ENCODE measurements at places on chromosomes 6 and 20.
A peak's percentile ranks its signal among the peaks of the same experiment; 100 is the strongest.

GRCh38 chr6:162773996-162774395, 46.2 kb downstream of the PACRG start:
- DNase-seq = no peak

DNA sequence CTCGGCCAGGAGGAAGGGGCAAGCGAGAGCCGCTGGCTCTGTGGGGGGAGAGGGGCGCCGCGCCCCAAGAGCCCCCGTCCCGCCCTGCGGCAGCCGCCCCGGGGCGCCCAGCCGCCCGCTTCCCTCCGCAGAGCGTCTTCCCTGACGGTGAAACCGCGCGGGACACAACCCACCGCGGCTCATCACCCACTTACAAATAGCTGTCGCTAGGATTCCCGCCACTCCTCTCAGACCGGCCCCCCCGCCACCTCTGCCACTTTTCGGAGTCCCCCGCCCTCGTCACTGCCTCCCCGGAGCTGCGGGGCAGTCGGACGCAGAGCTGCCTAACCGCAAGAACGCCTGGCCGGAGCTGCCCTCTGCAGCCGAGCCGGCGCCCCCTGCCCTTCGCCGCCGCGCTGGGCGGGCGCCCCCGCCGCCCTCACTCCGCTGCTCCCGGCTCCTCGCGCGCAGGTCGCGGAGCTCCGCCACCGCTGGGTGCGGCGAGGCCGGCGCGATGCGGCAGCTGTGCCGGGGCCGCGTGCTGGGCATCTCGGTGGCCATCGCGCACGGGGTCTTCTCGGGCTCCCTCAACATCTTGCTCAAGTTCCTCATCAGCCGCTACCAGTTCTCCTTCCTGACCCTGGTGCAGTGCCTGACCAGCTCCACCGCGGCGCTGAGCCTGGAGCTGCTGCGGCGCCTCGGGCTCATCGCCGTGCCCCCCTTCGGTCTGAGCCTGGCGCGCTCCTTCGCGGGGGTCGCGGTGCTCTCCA, at the start of gene SLC35D3:
TSS of gene SLC35D3 (plus strand) at position 366 of the 749 bp plus-strand sequence. CDS start at position 494, 128 bp downstream.
- DNase-seq = peak; percentile 77

GRCh38 chr6:169215201-169215681, 38.4 kb downstream of the THBS2 start:
- DNase-seq = peak; percentile 43

- no peak for DNase-seq
These were observed 17.3 kb downstream of the APCDD1L start for GRCh38 chr20:58497724-58498469.

- DNase-seq = no peak
These were observed 519 bp downstream of the CBLN4 start for GRCh38 chr20:56004611-56005388.

DNA sequence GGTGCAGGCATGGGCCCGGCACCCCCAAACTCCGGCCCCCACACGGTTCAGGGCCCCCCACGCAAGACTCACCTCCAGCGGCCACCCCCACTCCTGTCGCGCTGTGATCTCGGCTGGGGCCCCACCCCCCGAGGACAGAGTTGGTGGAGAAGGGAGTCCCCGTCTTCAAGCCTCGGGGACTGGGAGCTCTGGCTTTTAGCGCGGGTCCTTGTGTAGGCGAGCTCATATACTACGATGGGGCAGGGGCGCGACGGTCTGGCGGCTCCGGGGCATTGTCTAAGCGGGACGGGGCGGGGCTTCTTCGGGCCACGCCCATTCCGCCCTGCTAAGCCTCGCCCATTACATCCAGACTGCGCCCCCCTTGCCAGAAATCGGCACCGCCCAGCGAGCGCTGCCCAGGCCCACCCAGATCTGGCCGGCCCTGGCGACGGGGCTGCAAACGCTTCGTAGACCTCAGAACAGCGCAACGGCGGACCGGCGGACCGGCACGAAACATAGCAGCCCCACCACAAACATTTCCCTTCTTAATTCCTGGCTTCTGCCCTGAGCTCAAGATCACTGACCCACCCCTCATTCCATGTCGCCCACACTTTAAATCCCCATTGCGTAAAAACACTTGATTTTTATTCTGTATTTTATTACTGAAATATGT, 1.0 kb upstream of the DDAH2 start:
- DNase-seq = peak; percentile 84

DNA sequence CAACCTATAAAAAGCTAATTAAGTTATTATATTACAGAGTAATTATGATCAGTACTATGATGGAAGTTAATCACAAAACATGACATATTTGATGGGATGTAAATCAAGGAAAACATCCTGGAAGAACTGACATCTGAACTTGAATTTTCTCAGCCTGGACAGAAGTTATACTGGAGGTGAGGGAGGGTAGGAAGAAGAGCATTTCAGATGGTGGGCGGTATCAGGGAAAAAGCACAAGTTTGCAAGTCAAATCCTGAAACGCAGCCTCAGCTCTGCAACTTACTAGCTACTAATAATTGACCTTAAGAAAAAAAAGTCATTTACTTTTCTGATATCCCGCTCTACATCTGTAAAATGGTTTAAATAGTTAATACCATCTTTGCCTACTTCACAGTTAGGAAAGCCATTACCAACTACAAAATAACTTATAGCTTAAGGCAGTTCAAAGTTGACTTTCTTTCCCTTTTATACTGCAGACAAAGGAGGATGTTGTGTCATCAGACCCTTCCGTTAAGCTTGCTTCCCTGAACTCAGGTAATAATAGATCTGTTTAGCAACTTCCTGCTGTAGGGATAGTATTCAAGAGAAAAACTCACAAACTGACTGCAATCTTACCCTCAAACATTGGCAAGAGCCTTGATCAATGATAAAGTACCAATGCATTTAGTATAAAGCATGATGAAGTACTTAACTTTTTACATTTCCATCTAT, 21.0 kb downstream of the NOL7 start:
- DNase-seq = no peak

DNA sequence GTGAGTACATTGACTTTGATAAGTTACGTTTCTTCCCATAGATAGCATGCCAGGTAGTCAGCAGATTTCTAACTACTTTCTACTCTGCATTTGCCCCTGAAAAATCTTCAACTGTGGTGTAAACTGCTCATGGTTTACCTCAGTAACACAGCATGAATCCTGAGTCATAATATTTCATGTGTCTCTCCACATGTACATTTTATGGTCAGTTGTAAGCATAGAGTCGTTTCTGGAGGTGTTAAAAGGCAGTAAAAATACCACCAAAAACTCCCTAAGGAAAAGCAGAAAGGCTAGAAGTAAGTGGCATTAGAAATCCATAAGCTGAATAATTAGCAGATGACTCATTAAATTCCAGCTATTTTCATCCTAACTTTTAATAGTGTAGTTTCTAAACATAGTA, 4.1 kb upstream of the GPR63 start:
- DNase-seq = no peak

DNA sequence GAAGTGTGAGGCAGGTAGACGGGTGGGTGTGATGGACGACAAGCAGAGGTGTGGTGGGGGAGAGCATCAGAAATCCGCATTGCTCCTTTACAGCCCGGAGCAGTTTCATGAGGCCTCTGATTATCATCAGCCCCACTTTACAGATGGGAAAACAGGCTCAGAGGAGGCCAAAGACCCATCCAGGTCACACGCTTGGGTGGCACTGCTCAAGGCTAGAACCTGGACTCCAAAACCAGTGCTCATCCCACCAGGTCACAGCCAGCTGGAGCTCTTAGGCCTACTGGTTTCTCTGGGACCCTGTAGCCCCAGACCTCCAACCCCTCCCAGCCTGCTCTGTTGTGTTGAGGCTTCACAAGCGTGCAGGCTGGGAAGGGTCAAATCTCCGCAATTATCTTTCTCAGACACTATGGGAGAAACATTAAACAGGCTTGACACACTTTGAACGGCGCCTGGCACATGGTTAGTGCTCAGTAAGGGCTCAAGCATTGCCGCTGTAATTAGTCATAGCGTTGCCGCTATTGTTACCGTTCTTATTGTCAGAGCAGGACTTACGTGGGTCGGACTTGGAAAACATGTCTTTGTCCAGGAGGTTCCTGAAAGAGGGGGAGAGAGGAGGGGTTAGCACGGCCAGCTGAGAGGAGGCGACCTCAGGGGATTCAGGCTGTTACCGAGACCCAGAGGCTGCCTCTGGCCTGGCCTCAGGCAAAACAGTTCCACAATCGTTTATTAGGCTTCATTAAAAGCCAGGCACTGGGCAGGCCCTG, 16.6 kb downstream of the CPNE5 start:
- DNase-seq = no peak

- DNase-seq = peak; percentile 79
These were observed 43.6 kb downstream of the C6orf15 start for GRCh38 chr6:31068669-31069340.

DNA sequence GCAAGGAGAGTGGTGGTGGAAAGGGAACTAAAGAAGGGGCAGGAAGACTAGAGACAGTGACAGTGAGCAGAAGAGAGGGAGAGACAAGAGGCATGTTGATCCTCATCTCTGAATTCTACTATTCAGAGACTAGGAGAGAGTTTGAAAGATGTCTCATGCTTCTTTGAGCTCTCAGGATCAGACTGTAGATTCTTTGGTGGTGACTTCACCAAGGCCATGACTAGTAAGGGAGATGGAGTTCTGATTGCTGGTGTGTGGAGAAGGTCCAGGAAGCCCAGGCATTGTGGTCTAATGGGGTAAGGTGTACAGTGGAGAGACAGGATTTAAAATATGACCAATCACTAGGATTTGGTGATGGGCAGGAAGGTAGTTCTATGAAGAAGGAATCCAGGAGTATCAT, 713 bp downstream of the WFDC9 start:
- no peak for DNase-seq

GRCh38 chr6:170444056-170444591, 109.0 kb downstream of the PSMB1 start:
- DNase-seq = no peak

- DNase-seq = no peak
These were observed 207.5 kb downstream of the ZNF217 start for GRCh38 chr20:53385941-53386767.

- no peak for DNase-seq
These were observed 355.9 kb downstream of the BTBD9 start for GRCh38 chr6:38283734-38284362.

GRCh38 chr6:7568021-7568420, 22.0 kb upstream of the SNRNP48 start:
- no peak for DNase-seq

DNA sequence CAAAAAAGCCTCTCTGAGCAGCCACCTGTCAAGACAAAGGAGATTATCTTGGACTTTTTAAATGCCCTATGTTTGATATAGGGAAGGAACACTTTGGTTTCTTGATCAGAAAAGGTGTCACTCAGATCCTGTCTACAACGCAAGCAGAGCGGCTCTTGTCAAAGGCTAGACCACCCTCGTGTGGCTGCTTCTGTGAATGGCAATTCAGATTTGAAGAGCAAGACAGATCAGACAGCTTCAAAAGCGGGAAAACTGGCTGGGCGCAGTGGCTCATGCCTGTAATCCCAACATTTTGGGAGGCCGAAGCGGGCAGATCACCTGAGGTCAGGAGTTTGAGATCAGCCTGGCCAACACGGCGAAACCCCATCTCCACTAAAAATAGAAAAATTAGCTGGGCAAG, 10.1 kb upstream of the NXT1 start:
- DNase-seq = peak; percentile 81

DNA sequence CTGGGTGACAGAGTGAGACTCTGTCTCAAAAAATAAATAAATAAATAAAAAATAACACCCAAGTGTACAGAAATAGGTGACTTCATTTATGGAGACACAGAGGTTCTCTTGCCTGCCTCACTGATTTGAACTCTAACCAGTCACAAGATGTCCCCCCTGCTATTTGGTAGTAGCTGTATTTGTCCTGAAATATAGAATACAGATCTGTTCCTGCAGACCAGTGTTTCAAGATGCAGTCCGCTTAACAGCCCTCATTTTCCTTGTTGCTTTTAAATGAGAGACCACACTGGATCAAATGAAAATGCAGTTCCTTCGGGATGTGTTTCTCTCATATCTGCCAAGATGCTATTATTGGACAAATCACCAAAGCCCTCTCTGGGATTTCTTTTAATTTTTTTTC, 7.6 kb downstream of the PLCB4 start:
- no peak for DNase-seq

GRCh38 chr6:29967379-29968010, 25.2 kb downstream of the HLA-A start:
- DNase-seq = peak; percentile 69

GRCh38 chr6:170284126-170284773, 6.6 kb downstream of the DLL1 start:
- no peak for DNase-seq

GRCh38 chr6:93721386-93722048, 302.2 kb upstream of the EPHA7 start:
- DNase-seq = no peak

DNA sequence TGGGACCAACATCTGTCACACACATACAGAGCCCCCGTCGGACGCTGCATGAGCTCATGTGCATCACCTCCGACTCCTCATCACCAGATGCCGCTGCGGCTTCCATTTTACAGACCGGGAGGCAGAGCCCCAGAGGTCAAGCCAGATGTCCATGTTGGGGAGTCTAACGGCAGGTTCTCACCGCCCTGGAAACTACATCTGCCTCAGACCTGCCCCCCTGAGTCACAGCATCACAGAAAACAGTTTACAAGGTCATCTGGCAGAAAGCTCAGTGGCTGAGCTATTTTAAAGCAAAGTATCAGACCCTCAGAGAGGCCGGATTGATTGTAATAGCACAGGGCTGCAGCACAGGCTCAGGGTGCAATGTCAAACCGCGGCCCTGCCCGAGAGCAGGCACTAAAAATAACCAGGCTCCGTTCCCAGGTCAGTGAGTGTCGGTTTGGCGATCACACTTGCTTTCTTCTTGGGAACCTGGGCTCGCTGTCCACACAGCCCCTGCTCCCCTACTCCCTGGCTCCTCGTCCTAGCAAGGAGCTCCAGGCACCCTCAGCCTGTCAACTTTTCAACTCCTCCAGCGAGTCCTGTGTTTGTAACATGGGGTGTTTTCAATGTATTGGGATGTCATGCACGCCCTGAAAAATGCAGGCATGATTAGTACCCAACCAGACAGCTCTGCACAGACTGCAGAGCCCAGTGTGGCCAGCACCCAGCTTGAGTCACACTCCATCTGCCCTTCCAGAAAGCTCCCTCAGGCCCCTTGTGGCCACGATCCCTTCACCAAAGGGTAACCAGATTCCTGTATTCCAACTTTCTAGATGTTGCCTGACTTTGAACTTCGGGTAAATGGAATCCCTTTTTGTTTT, 264.5 kb downstream of the CDH4 start:
- no peak for DNase-seq

DNA sequence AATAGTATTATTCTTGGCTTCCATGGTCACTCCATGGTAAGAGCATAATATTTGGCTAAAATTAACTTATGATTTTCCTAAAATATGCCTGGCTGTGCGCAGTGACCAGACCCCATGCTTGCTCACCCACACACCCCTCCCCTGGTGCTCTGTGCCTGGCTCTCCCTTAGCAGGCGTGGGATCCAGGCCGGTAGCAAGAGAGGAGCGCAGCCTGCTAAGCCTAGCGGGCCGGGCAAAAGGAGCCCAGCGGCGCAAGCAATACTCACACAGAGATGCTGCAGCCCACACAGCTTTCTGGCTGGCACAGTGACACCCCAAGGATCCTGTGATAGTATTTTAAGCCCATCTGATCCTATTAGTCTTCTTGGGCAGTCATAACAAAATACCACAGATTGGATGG, 79.8 kb upstream of the EYS start:
- DNase-seq = no peak

- peak; percentile 45 for DNase-seq
These were observed 20.0 kb upstream of the NFATC2 start for GRCh38 chr20:51562332-51563173.

GRCh38 chr6:149965194-149966020, 1.7 kb downstream of the ULBP1 start:
- DNase-seq = peak; percentile 61

Data from suppressor macrophage (primary cell).